SK-N-SH (cell line): ENCODE measurements at places on chromosomes 3 and 15.

DNA sequence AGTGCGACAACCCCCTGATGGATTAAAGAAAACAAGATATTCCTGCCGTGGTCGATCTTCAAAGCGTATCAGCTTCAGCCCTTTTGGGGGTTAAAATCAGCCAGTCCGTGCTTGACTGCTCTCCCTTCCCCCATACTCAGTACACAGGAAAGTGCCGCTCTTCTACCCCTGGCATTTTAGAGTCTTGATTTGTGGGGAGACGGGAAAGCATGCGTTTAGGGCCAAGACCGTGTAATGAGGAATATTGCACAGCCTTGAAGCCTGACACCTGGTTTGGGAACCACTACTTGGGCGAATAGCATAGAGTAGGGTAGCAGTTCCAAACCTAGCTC lies 540 bp upstream of the EDC3 start:
- DNase-seq = no peak

- DNase-seq = no peak
Observed at GRCh38 chr3:110126065-110126464, 788.7 kb upstream of the DPPA4 start.

DNA sequence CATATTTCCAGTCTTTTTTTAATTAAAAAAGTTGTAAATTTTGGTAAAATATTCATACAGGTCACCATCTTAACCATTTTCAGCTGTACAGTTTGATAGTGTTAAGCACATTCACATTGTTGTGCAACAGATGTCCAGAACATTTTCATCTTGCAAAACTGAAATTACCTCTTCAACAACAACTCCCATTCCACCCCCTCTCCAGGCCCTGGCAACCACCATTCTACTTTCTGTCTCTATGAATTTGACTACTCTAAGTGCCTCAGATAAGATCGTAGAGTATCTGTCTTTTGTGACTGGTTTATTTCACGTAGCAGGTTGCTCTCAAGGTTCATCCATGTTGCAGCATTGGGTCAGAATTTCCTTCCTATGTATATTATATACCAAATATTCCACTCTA lies 76.0 kb downstream of the SLCO3A1 start:
- DNase-seq = peak; percentile 57

DNA sequence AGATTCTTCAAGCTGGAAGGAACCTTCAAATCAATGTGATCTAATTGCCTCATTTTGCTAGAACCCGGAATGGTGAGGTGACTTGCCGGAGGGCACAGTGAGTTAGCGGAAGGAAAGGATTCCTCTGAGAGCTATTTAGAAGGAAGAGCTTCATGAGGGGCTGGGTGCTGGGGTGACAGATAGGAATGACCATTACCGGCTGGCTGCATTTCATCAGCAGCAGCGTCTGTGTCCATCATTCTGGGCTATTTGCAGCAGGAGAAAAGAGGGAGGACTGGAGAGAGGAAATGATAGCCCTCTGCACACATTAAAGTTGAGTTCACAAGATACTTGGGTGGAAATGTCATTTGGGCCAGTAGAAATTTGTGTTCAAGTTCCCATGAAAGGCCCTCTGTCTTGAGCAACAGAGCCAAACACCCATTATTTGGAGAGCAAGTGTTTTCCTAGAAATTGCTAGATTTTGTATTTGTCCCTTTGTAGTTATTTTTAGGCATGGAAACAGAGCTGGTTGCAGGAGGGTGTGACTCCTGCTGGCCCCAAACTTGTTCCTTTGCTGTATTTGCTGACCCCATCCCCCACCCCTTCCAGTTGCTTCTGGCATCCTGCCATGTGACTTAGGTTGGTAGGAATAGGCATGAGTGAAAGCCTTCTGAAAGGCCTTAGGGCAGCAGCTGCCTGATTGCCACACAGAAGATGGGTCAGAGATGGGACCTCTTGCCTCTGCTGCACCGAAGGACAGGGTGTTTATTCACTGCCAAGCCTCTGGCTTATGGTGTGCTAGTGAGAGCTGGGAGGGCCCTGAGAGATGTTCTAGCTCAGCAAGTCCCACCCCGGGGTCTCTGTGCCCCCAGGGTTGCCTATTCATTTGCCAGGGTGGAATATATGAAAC lies 87.5 kb upstream of the PLXNA1 start:
- no peak for DNase-seq

DNA sequence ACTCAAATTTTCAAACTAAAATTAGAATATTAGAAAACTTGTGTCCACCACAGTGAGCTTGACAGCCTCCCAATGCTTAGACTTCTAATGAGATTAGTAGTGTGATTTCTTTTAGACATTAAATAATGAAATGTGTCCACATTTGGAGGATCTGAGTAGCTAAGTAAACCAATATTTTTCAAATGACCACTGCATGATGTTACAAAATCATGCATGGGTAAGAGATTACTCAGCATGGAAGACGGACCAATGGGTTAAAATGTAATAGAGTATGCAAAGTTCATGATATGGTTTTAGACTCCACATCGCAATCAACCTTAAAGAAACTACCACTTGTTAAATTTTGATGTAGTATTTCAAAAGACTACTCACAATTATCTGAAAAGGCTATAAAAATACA lies 130.6 kb downstream of the IMPG2 start:
- no peak for DNase-seq

GRCh38 chr3:1578124-1578806 lies 485.4 kb downstream of the CNTN6 start:
- no peak for DNase-seq

GRCh38 chr3:114758831-114759699 lies 388.0 kb downstream of the ZBTB20 start:
- peak; percentile 17 for DNase-seq

DNA sequence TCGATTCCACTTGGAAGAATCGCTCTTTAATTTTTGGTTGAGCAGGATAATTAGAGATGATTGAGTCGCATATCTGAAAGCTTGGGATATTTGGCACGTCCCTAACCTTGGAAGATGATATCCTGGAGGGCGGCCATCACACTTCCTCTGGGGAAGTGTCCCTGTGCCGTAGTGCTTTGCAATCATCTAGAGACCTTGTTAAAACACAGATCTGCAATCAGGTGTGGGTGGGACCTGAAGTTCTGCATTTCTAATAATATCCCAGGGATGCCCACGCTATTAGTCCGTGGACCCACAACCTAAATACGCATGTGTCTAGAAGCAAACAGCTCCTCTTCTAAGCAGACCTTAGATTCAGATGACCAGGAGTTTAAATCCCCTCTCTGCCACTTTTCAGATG lies 20.5 kb downstream of the MYO1E start:
- no peak for DNase-seq

- DNase-seq = no peak
Observed at GRCh38 chr3:126350502-126351085, 6.6 kb downstream of the KLF15 start.

GRCh38 chr15:83769411-83769999 lies 115.6 kb downstream of the ADAMTSL3 start:
- no peak for DNase-seq

- no peak for DNase-seq
Observed at GRCh38 chr3:38141173-38141951, 2.9 kb downstream of the MYD88 start.

GRCh38 chr3:121515862-121516261 lies 29.9 kb downstream of the POLQ start:
- DNase-seq = no peak

- DNase-seq = no peak
Observed at GRCh38 chr3:195744437-195744836, 23.7 kb downstream of the MUC20 start.

DNA sequence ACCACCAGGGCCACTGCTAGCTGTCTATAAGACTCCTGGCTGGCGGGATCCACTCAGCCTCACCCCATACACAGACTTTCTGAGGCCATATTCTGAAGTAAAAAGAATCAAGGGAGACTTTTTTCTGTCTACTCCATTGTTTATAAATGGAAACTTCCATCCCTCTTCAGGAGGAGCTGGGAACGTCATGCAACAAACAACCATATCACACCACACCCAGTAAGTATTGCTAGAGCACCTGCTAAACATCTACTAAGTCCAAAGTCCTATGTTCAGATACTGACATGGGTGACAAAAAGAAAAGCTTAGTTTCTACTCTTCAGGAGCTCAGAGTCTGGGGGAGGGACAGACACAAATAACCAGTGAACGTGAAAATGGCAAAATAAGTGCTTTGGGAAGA lies 324.8 kb upstream of the ONECUT1 start:
- DNase-seq = no peak
